Lower lobe of right lung (tissue), 2 donors: ENCODE measurements at places on chromosomes 1 and 21.

GRCh38 chr1:184507165-184507564 is 120.3 kb downstream of the C1orf21 start:
- DNase-seq = no peak

DNA sequence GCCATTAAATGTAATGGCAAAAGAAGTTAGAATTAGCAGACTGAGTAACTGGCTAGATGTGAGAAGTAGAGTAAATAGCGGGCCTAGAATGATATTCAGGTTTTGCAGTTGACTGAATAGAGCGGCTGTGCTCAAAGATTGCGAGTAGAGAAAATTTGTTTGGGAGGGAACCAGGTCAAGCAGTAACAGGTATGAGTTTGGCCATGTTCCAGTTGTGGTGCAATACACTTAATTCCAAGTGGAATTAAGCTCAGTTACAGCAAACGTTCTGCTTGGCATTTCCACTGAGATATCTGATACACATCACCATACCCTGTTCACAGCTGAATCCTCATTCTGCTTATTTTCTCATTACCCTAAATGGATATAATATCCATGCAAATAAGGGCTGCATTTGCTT is 1382.9 kb downstream of the MRPL39 start:
- no peak for DNase-seq

DNA sequence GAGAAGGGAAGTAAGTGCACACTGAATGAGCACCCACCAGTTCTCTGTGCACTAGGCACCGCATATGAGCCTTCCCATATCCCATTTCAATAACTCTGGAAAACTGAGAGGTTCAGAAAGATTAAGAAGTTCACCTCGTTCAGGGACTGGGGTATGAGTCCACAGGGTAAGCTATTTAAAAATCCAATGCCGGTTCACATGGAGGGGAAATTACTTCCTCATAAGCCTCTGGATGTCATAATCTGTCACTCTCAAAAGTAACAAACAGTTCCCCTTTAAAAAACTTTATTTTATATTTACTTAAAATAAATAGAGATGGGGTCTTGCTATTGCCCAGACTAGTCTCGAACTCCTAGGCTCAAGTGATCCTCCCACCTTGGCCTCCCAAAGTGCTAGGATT is 1.9 kb downstream of the OR2B11 start:
- no peak for DNase-seq

DNA sequence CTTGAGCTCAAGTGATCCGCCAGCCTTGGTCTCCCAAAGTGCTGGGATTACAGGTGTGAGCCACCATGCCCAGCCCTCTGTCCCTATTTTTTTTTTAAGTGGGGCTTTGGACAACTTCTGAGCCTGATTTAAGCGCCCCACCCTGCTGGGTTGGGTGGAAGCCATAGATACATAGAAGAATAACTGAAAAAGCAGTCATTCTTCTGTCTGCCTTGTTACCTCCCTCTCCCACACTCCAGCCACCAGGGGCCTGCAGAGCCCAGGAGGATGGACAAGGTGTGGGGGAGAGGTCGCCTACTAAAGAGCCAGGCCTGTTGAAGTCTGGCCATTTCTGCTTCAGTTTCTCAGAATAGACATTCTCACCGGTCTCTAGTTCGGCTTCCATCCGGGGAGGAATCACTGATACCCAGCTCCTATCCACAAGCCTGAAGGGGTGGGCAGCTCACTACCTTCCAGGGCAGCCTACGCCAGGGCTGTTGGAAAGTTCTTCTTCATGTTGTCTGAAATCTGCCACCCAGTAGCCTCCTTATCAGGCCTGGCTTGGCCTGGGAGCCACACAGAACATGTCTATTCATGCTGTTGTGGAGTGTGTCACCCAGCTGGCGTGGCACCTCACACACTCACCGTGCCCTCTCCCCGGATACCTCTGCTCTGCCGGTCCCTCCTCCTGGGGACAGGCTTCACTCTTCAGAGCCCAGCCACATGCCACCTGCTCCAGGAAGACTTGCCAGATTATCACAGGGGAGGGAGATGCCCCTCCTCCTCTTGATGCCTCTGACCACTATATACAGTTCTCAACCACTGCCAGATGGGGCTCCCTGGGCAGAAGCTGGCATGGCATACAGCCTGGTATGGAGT is 27.7 kb downstream of the KNCN start:
- peak; percentile 32 for DNase-seq

DNA sequence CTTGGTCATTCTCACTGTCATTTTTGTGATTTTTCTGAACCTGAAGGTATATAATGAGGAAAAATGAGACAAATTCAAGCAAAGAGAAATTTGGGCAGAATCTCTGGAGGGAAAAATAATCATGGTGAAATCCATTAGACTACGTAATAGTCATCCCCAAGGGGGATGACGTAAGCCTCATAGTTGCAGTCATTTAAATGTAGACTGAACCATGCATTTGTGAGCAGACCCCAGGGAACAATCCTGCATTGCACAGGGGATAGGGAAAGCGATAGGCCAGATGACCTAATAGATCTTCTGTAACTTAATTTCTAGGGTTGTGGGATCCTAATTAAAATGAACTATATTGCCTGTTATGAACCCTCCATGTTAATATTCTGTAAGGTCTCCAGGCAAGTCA is 167.4 kb upstream of the C1orf21 start:
- no peak for DNase-seq

- DNase-seq = no peak
Measured at GRCh38 chr1:153498746-153499145, 37.0 kb downstream of the S100A6 start.

DNA sequence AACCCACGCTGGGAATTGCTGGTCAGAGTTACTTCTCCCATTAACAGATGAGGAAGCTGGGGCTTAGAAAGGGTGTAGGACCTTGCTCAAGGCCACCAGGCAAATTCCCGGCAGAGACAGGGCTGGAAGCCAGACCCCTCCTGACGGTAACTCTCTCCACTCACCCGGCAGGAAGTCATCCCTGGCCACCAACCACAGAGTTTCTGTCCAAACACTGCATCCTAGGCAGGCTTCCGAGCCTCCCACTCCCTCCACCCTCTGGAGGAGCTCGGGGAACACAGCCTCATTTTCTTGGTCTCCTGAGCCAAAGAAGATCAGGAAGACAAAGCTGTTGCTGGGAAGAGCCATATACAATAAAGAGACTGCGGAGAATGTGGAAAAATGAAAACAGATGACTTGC is 25.0 kb upstream of the ZNF436 start:
- DNase-seq = peak; percentile 52

DNA sequence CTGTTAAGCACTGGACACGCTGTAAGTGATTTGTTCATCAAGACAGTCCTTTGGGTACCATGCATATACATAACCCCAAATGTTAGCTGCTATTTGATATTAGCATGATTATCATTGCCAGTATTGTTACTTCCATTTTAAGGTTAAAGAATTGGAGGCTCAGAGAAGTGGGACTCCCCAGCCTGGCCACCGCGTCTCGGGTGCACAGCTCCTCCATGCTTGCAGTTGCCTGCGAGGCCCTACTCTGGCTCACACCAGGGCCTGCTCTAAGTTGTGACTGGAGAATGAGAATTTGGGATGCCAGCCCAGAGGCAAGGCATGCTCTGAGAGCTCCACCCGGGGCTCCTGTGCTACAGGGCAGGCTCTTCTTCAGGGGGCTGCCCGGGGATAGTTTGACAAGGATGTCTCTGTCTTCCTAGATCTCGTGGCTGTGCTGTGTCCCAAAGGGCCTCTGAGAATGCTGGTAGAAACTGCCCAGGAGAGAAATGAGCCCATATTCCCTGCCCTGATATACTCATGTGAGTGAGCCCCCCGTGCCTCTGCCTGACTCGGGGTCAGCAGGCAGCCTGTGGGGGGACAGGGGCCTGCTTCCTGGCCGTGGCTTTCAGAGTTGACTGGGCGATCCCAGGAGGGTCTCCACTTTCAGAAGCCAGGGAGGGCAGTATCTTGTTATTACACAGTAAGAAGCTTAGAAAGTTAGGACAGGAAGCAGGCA is 19.4 kb downstream of the PSEN2 start:
- no peak for DNase-seq

GRCh38 chr1:157496121-157496526 is 56.2 kb downstream of the FCRL5 start:
- DNase-seq = no peak

DNA sequence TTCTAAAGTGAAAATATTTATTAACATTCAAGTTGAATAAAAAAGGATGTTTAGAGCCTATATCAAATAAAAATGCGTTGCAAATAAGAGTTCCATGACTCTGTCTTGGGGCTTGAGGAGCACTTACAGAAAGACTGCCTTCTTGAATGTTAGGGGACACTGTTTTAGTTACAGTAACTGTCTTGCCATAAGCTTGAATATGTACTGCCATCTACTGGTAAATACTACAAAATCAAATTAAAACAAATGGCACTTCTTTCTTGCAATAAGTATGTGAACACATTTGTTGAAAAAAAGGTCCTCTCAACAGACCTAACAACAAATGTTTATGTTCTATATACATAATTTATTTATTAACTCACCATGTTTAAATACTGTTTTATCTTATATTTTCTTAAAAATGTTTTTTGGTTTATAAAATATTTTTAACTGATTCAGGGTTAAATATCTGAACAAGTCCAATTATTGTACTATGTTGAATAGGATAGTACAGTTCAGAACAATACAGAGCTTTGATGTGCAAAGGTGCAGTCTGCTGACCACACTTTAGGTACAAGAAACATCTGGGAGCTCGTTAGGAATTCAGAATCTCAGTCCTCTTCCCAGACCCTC is 199.5 kb downstream of the LRRIQ3 start:
- DNase-seq = no peak

- no peak for DNase-seq
Measured at GRCh38 chr1:186978596-186979556, 150.1 kb downstream of the PLA2G4A start.

GRCh38 chr1:72397786-72398185 is 115.4 kb upstream of the NEGR1 start:
- no peak for DNase-seq

DNA sequence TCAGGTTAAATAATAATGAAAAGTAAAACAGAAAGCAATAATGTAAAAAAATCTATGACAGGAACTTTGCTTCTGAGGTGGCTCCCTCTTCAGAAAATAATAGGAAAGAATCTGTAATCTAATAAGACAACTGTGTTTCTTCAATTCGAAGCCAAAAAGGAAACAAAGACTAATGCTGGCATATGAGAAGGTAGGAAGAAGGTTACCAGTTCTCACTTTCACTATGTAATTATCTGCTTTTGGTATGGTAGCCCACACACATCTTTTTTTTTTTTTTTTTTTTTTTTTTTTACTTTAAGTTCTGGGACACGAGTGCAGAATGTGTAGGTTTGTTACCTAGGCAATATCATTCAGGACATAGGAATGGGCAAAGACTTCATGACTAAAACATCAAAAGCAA is 47.1 kb downstream of the COP1 start:
- DNase-seq = no peak

- DNase-seq = no peak
Measured at GRCh38 chr1:237390823-237391222, 348.8 kb downstream of the RYR2 start.

- DNase-seq = no peak
Measured at GRCh38 chr1:65247419-65248359, 61.7 kb upstream of the DNAJC6 start.

DNA sequence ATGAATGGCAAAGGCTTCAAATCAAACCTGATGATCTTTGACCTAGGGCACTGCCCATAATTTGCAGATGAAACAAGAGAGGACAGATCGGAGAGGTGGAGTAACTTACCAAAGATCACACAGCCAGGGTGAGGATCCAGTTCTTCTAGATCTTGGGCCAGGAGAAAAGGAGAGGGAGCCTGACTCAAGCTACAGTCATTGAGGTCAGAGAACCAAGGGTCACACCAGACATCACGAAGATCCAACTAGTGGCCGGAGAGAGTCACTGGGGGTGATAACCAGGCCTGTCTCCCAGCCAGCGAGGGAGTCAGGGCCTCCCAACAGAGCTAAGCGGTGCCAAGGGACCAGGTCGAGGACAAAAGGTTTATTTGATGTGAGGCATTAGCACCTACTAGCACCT is 115.0 kb downstream of the RIPK4 start:
- no peak for DNase-seq
